Lung (tissue), 17 donors: ENCODE measurements at places on chromosomes 2 and 18. TPM values are rescaled to one million over a fixed set of nuclear protein-coding genes. Genes with fewer than 3 reads are reported as not detected.

CYTIP gene
- 45.9 TPM for polyA plus RNA-seq

FAM161A gene
- polyA plus RNA-seq = 2.6 TPM

IGFBP5 gene
- polyA plus RNA-seq = 34.4 TPM

SERPINB10 gene
- not detected for polyA plus RNA-seq

LOXL3 gene
- 2.9 TPM for polyA plus RNA-seq

OBSL1 gene
- 34.0 TPM for polyA plus RNA-seq

ATOH8 gene
- polyA plus RNA-seq = 63.3 TPM

CCBE1 gene
- 8.8 TPM for polyA plus RNA-seq

UBE2E3 gene
- 41.7 TPM for polyA plus RNA-seq

AAMP gene
- polyA plus RNA-seq = 62.0 TPM

IL1RN gene
- polyA plus RNA-seq = 850 TPM

SH3RF3 gene
- polyA plus RNA-seq = 2.9 TPM

ATRAID gene
- 204 TPM for polyA plus RNA-seq

ARHGAP15 gene
- polyA plus RNA-seq = 13.4 TPM

LRP1B gene
- polyA plus RNA-seq = 0.04 TPM

CAPN14 gene
- polyA plus RNA-seq = 0.03 TPM

KCNS3 gene
- 23.5 TPM for polyA plus RNA-seq

CELF4 gene
- 0.24 TPM for polyA plus RNA-seq

TRIB2 gene
- 21.3 TPM for polyA plus RNA-seq

TNS1 gene
- polyA plus RNA-seq = 67.0 TPM

ZNF516 gene
- polyA plus RNA-seq = 7.7 TPM

MYCN gene
- polyA plus RNA-seq = 0.16 TPM

SLC11A1 gene
- polyA plus RNA-seq = 206 TPM

KIF3C gene
- polyA plus RNA-seq = 1.1 TPM

PDE1A gene
- 1.7 TPM for polyA plus RNA-seq
